ENCODE measurements at places on chromosomes 4 and X.

- DNase-seq = no peak
Measured at GRCh38 chr4:109472343-109472761, 38.7 kb downstream of the SEC24B start.

DNA sequence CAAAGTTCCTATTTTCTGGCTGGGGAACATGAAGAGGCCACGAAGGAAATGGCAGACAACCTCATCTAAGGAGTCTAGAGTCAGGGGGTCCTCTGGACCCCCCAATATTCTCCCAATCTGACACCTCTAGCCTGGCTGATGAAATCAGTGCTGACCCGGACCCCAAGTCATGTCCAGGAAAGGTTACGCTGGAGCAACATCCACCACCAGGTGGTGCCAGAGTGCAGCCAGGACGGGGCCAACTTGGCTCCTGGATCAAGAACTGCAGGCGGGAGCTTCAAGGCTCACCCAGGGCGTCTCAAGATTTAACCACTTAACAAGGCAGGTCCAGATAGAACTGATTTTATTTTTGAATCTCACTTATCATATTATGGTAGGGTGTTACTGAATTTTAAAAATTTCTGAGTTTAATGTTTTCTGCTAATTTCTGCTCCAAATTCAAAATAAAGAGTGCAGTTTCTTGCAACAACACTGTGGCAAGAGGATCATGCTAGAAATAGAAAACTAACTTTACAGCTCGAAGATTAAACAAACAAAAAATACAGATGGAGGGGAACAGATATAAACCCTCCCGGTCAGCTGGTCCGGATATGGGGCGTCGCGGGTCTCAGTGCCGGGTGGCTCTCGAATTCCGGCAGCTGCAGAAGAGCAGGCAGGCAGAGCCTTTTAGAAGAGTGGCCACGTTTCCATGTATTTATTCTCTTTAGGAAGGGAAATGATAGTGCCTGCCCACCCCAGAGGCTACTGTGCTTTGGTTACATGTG lies 135.5 kb downstream of the AFAP1 start:
- DNase-seq = peak; percentile 66

DNA sequence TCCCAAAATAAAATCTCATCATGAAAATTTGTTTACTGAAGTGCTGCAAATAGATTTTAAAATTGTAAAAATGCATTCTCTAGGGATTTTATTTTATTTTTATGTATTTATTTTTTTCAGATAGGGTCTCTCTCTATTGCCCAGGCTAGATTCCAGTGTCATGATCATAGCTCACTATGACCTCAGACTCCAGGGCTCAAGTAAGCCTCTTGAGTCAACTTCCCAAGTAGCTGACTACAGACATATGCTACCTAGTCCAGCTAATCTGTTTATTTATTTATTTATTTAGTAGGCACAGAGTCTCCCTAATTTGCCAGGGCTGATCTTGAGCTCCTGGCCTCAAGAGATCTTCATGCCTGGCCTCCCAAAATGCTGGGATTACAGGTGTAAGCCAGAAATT lies 317.7 kb upstream of the ANXA10 start:
- no peak for DNase-seq

DNA sequence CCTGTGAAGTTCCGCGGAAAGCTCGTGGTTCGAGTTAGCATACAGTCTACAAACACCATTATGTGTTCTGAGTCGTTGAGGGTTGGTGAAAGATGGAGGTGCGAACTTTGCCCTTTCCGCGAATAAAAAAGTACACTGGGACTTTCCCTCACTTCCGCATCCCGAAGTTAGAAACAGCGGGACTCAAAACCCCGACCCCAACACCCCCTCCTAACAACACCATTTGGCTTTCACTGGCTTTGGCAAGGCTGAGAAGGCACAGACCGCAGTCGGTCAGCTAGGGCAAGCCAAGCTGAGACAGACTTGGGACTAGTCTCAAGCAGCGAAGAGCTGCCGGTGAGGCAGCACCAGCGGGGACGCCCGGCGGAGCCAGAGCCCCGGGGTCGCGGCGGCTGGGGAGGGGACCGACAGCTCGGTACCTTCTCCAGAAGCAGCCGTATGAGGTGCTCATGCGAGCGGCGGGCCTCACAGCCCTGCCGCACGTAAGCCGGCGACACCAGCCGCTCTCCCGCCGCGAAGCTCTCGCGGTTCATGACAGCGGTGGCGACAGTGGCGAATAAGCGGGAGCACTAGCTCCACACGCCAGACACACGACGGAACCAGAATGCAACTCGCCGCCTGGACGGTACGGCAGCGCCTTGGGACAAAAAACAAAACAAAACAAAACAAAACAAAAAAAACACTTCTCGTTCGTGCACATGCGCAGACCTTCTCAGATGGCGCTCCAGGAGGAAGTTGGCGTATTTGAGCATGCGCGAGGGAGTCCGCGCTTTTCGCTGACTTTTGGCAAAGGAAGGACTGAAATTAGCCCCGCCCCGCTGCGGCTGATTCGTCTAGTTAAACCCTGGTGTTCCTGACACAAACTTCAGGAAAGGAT lies at the start of gene SEPSECS:
TSS of gene SEPSECS (minus strand) at position 613 of the 877 bp plus-strand sequence. CDS start at position 533, 80 bp downstream.
- DNase-seq = peak; percentile 96

DNA sequence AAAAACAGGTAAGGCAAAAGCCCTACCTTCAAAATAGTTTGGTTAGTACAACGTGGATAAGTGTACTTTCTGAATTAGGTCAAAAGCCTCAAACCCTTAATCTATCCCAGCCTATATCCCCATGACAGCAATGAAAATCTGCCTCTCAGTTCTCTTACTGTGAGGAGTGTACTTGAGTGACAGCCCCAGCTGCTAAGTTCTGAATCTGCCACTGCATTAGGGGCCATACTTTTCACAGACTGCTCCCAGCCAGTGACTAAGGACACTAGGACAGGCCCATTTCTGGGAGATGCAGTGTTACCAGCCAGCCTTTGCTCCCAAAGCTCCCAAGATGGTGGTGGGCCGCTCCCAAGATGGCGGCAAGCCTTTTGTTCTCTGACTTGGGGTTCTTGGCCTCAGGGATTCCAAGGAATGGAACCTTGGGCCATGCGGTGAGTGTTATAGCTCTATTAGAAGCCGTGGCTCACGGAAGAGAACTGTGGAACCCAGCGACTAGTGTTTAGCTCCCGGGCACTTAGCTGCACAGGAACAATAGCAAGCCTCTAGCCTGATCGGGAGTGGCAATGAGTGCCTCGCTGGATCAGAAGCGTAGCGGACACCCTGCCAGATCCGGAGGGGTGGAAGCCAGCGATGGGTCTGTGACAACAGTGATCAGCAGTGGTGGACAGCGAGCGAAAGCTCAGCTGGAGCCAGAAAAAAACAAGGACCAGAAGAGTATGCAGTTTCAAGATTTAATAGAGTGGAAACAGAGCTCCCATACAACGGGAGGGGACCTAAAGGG lies 175.6 kb upstream of the NRK start:
- DNase-seq = no peak

GRCh38 chrX:120690344-120690743 lies 60.5 kb upstream of the C1GALT1C1 start:
- DNase-seq = no peak

DNA sequence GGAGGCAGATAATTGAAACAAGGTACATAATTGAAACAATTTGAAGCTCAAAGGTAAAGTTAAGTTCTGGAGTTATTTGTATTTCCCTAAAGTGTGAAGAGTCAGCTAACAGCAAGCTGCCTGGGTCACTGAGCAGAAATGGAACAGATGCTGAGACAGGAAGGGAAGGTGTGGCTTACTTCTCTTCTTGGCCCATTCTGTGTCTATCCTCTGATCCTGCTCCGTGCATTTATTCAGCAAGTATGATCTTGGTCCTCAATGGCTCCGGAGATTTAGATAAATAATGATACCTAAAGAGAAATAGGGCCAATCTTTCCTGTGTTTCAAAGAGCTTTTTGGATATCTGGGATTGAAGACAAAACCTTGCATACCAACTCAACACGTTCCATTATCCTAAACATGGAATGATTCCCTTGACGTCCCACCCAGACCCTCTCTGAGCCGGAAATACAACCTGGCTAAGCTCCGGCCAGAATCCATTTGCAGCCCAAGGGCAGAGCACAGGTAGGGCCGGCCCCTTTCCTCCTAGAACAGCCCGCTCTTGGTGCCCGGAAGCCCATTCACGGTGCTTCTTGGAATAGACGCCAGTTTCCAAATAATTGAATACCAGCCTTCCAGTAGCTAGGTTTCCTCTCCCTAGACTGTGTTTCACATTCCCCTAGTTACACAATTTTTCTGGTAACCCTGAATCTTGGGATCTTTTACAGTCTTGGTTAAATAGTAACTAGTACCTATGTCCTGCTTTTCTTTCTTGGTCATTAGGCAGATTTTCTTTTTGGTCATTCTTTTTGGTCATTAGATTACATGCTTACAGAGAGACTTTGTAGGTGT lies 211.0 kb downstream of the NWD2 start:
- DNase-seq = no peak

- DNase-seq = no peak
Measured at GRCh38 chr4:118883861-118884260, 4.8 kb upstream of the SYNPO2 start.

DNA sequence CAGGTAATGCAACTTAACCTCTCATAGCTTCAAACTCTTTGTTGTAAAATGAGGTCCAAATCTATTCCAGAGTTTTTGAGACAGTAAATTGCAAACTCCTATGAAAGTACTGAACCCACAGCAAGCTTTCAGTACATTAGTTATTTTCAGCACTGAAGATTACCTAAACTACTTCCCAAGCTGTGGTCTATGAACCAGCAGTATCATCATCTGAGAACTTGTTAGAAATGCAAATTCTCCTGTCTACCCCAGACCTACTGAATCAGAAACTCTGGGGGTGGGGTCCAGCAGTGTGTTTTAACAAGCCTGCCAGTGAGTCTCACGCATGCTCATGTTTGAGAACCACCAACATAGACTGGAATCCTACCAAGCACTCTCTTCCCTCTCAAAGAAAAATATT lies 5.7 kb upstream of the CASP6 start:
- DNase-seq = no peak

DNA sequence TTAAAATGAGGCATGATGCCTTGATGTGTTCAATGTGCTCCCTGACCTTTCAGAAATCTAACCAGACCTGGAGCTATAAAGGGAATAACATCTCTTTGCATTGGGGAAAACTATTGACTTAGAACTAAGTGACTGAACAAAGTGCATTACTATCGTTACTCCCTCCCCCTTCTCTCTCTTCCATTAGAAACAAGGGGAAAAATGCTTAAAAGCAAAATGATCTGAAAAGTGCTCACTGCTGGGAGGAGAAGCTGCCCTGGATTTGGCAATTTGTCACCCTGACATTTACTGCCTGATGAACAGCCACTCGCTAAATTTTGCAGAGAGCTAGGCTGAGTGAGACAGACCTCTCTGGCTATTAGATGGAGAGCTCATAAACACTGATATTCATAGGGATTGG lies 48.6 kb upstream of the PARM1 start:
- DNase-seq = no peak

DNA sequence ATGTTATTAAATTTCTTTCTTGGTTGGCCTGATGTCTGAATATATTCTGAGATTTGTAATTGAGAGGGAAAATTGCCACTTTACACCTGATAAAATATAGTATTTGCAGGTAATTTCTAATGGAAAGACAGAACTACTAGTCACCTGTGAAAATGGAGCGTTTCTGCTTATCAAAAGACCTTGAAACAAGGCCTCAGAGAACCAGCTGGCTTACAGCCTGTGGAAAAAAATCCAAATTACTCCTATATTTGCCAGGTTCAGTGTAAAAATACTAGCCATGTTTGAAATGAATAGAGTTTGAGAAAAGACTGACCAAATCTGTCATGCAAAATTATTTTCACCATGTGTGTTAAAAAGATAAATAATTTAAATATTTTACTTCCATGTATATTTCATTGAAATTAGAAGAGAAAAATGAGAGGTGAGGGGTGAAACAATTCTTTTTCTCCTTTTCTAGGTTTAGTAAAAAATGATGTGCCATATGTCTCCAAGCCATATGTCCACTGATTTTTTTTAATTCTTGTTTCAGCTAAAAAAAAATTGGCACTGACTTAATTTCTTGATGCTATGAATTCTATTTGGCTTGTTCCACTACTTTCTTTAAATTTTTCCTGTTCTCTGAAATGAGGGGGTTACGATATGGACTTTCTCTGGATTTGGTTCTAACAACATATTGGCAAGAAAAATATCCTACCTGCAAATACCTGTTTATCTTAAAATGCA lies 464.9 kb downstream of the GRXCR1 start:
- DNase-seq = no peak

GRCh38 chr4:94428884-94429283 lies 22.9 kb upstream of the PDLIM5 start:
- no peak for DNase-seq

GRCh38 chr4:107379054-107379869 lies 340.8 kb downstream of the PAPSS1 start:
- no peak for DNase-seq

DNA sequence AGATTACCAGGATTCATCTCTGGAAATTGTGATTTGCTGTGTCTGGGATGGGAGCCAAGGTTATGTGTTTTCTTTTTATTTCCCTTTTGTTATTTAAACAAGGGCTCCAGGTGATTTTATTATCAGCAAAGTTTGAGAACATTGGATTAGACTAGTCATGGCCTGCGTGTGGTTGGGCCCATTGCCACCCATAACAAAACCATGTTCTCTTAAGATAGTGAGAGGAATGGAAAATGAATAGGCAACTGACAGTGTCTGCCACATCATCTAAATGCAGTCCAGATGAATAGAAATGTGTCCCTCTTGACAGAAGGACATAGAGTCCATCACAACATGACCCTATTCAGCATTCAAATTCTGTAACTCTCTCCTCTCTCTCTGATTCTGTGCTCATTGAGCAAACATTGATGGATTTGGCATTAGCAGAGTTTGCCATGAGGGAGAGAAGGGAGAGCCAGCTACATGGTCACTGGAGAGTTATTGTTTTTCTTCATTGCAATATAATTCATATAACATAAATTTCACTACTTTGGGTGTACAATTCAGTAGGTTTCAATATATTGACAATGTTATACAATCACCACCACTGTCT lies 11.7 kb downstream of the XK start:
- no peak for DNase-seq
